ENCODE measurements at places on chromosomes 7 and 10.

DNA sequence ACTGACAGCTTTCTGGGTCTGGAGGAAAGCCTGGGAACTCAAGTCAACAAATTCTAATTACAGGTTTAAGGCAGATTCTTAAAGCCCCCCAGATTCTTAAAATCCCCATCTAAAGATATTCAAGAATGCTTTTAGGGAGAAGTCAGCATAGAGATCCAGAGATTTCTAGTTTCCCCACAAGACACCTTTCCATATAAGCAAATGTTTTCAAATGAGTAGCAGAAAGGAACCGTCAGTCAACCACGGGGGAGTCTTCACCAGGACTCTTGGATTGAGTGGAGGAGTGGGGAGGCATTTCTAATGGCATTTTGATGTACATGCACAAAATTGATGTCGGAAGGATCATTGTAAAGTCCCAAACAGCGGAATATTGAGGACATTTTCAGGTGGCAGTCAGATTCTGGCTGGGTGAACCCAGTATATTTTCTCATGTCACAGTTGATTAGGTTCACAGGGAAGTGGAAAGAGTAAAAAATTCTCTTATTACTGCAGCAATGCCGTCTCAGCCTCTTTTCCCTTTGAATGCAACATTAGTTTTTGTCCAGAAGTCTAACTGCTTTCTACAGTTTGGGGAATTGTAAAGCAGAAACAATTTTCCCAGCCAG, 191.7 kb upstream of the YAE1 start:
- no peak for DNase-seq

DNA sequence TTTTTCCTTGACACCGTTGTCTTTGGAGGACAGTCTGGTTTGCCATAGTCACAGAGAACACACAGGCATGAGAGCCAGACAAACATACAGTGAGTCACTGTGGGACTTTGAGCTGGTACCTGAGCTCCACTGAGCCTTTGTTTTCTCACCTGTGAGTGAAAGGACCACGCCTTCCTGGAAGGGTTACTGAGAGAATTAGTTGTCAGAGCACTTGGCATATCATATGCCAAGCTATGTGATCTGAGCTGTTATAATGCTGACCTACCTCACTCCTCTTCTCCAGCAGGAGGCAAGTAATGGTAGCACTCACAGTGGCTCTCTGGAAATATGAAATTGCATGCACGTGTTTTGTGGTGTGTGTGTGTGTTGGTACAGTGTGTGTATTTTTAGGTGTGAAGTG, 59.7 kb downstream of the CXCL12 start:
- DNase-seq = no peak

GRCh38 chr7:2102375-2102723, 130.4 kb downstream of the MAD1L1 start:
- DNase-seq = no peak

- no peak for DNase-seq
Measured at GRCh38 chr7:131109011-131109758, 218.5 kb upstream of the MKLN1 start.

DNA sequence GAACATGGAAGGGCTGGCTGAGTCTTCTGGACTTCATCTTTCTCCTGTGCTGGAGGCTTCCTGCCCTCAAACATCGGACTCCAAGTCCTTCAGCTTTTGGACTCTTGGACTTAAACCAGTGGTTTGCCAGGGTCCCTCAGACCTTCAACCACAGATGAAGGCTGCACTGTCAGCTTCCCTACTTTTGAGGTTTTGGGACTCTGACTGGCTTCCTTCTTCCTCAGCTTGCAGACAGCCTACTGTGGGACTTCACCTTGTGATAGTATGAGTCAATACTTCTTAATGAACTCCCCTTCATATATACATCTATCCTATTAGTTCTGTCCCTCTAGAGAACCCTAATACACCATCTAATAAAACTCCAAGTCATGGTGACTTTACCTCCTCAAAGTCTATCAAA, 4.0 kb upstream of the CLEC5A start:
- DNase-seq = no peak

DNA sequence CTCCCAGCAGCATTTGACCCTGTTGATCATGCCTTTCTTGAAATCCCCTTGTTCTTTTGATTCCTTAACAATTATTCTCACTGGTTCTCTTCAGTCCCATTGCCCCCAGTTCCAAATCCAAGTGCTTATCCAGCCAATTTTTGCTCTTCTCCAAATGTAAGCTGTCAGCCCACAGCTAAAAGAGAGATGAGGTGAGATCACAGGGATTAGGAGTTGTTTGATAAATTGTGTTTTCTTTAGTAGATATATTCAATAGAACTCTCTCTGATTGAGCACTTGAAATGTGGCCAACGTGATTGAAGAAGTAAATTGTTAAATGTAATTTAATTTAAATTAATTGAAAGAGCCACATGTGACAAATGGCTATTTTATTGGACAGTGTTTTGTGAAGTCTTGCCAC, 76.6 kb upstream of the NME8 start:
- no peak for DNase-seq

DNA sequence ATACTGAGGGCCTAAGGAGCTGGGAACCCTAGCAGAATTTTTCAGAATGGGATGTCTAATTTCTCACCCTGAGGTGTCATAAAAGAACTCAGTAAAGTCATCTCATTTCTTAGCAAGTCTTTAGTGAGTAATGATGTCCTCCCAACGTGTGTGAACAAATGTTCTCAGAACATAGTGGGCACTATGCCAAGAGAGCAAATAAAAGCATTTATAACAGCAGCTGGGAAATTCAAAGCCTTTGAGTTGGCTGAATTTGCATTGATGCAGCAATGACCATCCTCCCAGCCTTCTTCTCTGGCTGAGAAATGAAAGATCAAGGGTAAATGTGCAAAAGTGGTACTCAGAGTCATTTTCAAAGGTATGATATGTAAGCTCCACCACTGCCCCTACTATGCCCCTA, 109.4 kb downstream of the FAM107B start:
- DNase-seq = no peak

GRCh38 chr7:148633761-148634160, 43.2 kb downstream of the C7orf33 start:
- no peak for DNase-seq

- DNase-seq = no peak
Measured at GRCh38 chr7:37445064-37445723, 3.5 kb downstream of the ELMO1 start.

GRCh38 chr7:20330928-20331909, 519 bp downstream of the ITGB8 start:
- DNase-seq = no peak

DNA sequence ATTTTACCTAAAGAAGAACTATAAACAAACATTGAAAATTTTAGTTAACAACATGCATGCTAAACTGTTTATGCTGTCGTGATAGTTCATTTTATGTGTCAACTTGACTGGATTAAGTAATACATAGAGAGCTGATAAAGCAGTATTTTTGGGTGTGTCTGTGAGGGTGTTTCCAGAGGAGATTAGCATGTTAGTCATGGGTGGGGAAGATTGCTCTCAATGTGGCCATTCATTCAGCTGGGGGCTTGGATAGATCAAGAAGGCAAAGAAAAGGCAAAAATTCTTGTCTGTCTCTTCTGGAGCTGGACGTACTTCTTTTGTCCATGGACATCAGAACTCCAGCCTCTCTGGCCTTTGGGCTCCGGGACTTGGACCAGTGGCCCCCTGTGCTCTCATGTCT, 172.9 kb upstream of the SEMA3E start:
- no peak for DNase-seq

- DNase-seq = no peak
Measured at GRCh38 chr10:29119374-29119773, 169.5 kb upstream of the LYZL1 start.

GRCh38 chr10:132524443-132525285, 12.9 kb upstream of the INPP5A start:
- DNase-seq = no peak

GRCh38 chr10:34816501-34817002, 1.5 kb upstream of the PARD3 start:
- DNase-seq = no peak

DNA sequence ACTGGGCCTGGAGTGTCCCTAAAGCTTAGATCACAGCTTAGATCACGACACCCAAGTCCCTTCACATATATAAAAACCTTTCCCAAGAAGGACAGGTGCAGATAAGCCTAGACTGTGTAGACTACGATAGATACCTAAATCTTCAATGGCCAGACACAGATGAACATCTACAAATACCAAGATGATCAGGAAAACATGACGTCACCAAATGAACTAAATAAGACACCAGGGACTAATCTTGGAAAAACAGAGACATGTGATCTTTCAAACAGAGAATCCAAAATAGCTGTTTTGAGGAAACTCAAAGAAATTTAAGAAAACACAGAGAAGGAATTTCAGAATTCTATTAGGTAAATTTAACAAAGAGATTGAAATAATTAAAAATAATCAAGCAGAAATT, 1082.6 kb upstream of the PHF14 start:
- DNase-seq = no peak

Measured in SK-N-MC (cell line).